ENCODE measurements at places on chromosomes 7 and 10.

- no peak for DNase-seq
These were observed 7.2 kb upstream of the REPIN1 start for GRCh38 chr7:150361402-150361801.

DNA sequence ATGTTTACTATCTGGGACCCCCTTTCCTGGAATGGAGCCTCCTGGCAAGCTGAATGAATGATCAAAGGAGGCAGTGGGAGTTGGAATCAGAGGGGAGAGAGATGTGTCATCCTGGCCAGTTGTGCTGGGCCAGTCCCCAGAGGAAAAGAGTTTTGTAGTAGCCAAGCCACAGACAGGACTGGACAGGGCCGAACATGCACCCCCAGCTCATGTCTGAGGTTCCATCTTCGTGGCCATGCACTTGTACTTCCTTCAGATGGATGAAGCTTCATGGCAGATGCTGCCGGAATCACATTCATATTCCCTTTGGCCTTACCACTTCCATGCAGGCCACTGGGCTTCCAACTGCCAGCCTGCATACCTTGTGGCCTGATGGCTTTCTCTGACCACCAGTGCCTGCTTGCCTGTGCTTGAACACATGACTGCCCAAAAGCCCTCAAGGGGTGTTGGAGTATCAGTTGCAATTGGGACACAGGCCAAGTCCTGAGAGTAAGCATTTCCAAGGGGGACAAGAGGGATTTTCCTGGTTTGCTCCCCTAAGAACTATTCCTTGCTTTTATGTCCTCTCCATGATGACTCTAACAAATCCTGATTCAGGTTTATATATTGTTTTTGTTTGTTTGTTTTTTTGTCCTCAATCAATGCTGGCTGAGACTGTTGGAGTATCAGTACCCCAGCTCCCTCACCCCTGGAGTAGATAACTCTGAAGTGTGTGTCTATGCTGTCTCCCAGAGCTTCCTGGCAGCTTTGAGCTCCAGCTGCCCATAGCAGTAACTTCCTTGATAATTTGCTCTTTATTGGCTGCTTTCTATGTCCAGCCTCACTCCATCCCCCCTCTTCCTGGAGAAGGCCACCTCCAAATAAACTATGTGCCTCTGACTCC is 63.6 kb downstream of the TMEM130 start:
- DNase-seq = no peak

GRCh38 chr7:155371331-155371883 is 73.7 kb downstream of the INSIG1 start:
- no peak for DNase-seq

- DNase-seq = no peak
These were observed 2.6 kb upstream of the CAMK2G start for GRCh38 chr10:73876971-73877370.

- no peak for DNase-seq
These were observed 18.4 kb downstream of the GIMAP5 start for GRCh38 chr7:150755473-150756099.
